ENCODE measurements at places on chromosomes 1 and 21.

DNA sequence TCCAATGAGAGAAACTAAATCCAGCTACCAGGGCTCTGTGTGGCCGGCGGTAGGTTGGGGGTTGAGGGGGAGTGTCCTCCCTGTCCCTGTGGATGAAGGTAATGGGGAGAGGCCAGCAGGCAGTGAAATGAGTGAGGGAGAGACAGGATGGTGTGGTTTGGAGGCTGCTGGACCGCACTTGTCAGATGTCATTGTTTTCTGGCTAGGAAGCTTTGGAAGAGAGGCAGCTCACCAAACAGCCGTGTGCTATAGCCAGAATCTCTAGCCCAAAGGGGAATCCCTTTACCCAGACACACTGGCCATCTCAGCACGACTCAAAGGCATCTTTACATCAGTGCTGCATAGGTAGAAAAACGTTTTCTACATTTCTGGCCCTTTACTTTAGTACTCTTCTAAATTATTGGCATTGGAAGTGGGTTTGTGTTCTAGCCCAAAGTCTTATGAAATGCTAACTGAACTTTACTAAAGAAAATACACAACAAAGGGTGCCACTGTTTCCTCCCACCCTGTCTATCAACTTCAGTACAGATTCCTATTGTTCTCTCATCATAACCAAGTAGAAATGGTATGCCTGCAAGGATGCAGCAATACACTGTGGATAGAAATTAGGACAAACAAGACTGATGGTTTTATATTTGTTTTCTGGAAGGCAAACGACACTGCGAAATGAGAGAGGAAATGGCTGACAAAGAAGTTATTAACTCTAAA is 95.9 kb upstream of the COA6 start:
- DNase-seq: no peak

DNA sequence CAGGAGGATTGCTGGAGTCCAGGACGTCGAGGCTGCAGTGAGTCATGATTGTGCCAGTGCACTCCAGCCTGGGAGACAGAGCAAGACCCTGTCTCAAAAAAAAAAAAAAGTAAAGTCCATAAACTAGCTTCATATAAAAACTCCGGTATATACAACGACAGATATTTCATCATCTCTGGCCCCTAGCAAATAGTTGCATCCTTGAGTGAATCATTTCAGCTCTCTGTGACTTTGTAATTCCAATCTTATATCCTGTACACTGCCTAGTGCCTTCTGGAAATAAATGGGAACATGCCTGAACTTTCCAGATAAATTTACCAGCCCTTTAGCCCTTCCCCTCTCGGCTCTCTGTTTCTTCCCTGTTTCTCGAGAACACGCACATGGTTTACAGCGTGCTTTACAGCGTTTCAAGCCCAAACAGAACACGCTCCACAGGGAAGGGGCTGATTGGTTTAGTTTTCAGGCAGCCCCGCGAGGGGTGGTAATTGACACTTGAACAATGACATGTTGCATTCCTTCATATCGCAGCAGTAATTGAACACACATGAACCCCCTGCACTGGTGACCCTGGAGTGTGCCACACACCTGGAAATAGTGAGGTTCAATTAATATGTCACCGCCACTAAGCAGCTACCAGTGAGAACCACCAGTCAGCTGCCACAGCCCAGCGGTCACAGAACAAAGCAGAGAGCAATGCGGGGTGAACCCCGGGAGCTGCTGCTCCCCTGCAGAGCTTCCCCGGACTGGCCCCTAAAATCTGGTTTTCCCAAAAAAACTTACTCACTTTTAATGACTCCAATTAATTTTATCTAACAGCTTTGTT is 35.7 kb upstream of the SIM2 start:
- DNase-seq: no peak

DNA sequence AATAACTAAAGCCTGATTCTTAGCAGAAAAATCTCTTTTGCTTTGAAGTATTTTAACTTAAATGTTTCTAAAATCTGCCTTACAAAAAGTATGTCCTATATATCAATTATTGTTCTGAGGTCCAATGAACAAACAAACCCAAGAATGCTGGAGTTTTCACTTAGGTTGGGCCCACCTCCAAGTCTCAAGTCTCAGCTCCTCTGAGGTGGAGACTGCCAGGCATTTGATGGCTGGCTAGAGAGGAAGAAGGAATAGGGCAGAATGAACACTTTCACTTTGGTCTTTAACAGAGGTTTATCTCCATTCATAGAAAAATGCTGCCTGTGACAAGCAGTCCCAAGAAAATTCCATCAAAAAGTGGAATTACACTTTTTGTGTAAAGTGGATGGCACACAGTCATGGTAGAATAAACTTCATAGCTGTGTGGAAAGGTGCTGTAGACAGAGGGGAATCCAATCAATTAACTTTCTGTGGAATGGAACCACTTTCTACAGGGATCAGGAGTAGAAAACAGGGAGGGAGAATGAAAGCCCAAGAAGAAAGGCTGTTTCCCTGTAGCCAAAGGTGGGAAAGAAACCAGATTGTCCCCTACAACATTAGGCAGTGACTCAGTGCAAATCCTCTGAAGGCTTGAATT is 349.4 kb upstream of the RUNX1 start:
- no peak for DNase-seq

DNA sequence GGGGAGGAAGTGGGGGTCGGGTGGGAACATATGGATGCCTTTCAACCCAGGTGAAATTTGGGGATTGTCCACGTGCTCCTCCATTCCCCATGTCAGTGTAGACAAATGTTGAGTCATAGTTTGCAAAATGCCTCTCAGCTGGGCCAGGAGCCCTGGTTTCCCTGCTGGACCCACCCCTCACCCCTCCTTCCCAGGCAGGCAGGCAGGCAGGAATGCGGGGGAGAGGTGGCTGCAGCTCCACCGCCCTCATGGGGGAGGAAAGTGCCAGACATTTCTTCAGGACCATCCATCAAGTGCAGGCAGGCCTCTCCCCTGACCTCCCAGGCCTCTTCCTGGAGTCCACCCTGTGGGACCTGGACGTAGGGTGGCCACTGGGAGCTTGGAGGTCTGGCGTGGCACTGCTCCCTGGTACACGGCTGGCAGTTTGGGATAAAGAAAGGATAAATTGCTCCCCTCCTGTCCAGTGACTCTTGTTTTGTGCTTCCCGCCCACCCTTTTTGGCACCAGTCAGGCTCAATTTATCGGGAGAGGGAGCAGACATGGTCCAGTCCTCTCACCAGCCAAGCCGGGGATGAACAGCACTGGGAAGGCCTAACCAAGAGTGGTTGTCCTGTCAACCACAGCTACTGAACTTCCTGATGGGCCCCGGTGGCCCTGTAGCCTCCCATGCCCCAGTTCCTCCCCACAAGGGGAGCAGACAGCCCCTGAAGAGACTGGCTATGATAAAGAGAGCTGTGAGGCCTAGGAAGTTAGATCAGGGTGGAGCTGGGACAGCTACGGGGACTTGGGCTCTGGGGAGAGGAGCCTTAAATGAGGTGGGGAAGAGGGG is 18.9 kb downstream of the NPR1 start:
- DNase-seq: no peak

DNA sequence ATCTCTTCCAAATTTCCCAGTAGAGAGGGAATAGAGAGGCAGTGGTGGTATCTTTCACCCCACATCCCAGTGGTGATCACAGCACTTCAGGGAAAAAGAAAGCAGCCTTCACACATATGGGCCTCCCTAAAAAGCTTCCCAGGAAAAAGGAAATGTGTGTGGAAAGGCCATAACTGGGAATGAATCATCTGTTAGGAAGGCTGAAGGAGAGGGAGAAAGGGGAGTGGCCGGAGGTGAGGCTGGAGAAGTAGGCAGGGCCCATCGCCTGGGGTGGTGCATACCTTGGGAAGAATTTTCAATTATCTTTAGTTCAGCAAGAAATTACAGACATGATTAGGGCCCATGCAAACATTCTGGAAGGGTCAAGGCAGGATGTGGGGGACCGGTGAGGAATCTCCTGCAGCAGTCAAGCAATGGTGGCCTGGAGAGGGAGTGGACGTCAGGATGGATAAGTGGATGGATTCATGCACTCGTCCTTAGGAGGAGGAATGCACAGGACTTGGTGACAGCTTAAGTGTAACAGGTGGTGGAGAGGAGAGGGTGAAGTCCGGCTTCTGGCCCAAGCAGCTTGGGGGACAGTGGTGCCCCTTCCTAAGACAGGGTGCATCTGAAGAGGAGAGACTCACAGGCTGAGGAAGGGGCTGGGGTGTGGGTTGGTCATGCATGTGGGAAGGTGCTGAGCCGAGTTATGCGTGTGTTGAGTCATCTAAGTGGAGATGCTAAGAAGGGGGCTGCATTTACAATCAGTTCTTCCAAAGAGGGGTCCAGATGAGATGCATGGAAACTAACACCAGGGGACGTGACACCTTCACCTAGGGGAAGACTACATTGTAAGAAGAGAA is 17.9 kb downstream of the HIVEP3 start:
- DNase-seq: no peak

GRCh38 chr21:16324630-16325029 is 594.8 kb downstream of the USP25 start:
- no peak for DNase-seq

DNA sequence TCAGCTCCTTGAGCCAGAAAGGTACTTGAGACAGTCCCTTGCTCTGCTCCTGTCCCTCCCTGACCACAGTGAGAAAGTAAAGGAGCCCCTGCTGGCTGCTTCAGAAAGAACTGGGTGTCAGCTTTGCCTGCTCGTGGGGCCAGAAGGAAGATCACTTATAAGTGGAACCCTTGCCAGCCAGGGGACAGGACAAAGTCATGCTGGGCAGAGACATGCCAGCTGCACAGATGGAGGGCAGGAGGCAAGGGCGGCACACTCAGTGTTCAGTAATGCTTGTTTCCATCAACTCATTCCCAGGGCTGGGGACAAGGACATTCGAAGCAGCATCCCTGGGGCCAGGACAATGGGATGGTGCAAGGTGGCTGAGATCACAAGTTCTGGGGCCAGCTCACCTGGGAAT is 41.8 kb downstream of the NTPCR start:
- DNase-seq: no peak

DNA sequence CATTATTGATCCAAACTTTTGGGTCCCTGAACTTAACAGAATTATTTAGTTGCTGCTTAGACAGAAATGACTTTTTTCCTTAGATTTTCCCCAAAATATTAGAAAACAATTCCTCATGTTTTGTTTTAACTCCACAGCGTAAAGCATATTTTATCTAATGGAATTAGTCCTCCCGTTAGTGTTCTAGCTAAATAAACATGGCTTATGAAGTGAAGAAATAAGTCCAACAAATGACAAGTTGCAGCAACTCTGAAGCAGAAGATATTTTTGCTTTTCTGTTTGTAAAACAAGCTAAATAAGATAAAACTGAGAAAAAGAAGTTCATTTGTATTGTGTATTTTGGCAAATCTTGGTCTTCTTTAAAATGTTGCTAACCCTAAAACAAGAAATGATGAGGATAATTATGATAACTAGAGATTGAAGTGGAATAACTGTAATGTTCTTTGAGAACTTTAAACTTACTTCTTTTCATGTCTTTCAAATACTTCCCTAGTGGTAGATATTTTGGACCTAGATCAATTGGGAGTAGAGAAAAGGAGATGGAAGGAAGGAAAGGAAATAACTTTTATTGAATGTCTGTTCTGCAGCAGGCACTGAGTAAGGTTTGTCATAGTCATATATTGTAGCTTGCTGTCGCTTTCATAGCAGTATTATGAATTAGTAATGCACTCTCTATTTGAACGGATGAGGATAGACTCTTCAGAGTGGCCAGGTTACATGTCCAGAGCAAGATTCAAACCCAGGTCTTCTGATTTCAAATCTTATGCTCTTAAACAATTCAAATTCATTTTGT is 12.5 kb downstream of the NFIA start:
- no peak for DNase-seq

GRCh38 chr1:42013881-42014470 is 95.3 kb upstream of the HIVEP3 start:
- DNase-seq: no peak

GRCh38 chr1:28365864-28366263 is 3.7 kb upstream of the PHACTR4 start:
- no peak for DNase-seq

GRCh38 chr1:208737161-208737560 is 493.0 kb upstream of the PLXNA2 start:
- no peak for DNase-seq

DNA sequence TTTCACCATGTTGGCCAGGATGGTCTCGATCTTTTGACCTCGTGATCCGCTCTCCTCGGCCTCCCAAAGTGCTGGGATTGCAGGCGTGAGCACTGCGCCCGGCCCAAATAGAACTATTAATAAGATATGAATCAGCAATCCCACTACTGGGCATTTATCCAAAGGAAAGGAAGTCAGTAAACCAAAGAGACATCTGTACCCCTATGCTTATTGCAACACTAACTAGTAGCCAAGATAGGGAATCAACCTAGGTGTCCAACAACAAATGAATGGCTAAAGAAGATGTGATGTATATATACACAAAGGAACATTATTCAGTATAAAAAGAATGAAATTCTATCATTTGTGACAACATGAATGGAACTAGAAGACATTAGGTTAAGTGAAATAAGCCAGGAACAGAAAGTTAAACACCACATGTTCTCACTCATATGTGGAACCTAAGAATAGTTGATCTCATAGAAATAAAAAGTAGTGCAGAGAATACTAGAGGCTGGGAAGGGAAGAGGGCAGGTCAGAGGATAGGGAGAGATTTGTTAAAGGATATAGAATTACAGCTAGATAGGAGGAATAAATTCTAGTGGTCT is 48.8 kb downstream of the XPR1 start:
- no peak for DNase-seq

- DNase-seq: no peak
Observed at GRCh38 chr1:29055160-29055559, 68.5 kb downstream of the TMEM200B start.

DNA sequence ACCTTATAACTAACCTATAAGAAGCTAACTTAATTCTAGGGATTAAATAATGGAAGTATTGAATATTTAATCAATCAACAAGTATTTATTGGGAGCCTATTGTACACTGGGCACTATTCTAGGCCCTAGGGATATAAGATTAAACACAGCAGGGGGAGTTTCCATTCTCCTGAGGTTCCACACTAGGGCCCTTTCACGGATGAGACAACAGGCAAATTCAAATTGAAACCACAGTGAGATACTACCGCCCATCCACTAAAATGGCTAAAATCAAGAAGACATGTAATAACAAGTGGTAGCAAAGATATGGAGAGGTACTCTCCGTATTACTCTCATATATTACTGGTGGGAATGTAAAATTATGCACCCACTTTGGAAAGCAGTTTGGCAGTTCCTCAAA is 674.4 kb downstream of the KIF26B start:
- no peak for DNase-seq

GRCh38 chr1:88867743-88868521 is 23.4 kb downstream of the GTF2B start:
- no peak for DNase-seq

GRCh38 chr21:26945916-26946675 is 20.8 kb downstream of the ADAMTS5 start:
- DNase-seq: no peak
